ENCODE measurements at places on chromosomes 11 and 22.

GRCh38 chr11:19938169-19938856, 222.0 kb downstream of the DBX1 start:
- DNase-seq, result peak; percentile 39

DNA sequence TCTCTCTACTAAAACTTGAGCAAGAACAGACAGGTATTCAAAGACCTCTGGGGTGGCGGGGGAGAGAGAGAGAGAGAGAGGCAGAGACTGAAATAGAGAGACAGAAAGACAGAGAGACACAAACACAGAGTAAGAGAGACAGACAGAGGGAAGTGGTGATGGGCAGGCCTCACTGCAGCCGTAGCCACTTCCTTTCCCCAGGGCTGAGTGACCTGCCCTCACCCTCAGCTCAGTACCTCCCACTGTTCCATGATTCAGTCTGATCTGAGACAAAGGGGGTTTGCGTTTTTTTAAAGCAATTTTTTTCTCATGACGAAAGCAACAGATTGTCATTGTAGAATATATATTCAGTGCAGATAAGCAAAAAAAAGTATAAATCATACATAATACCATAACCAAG, 607.9 kb upstream of the B3GAT1 start:
- no peak for DNase-seq

DNA sequence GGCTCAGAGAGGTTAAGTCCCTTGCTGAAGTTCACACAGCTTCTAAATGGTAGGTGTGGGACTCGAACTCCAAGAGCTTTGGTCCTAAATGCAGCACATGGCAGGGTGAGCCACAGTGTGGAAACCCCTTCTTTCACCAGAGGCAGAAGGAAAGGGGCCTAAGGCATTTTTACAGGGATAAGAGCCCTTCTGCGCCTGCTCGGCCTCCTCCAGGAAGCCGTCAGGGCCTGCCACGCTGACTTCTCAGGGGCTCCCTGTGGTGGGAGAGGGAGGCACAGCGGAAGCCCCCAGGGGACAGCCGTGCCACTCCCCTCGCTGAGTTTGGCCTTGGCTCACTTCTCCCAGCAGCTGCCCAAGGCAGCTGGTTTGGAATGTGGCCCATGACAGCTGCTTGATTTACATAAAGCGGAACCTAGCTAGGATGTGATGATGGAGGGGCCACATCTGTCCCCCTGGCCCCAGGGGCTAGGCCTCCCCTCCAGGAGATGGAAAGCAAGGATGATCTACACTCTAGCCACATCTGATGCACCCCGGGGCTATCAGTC, 35.4 kb downstream of the CD82 start:
- DNase-seq, result no peak

DNA sequence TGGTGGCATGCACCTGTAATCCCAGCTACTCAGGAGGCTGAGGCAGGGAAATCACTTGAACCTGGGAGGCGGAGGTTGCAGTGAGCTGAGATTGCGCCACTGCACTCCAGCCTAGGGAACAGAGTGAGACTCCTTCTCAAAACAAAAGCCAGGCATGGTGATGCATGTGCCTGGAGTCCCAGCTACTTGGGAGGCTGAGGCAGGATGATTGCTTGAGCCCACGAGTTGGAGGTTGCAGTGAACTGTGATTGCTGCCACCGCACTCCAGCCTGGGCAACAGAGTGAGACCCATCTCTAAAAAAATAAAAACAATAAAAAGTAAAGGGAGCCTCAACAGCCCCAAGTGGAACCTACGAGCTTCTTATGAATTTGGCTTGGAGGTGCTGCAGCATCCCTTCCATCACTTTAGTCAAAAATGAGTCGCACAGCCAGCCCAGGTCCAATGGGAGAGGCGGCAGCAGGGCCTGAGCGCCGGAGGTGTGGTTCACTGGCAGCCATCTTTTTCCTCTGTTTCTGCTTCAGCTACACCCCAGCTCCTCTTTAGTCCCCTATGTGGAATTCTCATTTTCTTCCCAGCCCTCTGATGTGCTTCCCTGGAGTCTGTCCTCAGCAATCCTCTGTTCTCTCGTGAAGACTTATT, 29.2 kb upstream of the GCAT start:
- DNase-seq, result no peak

DNA sequence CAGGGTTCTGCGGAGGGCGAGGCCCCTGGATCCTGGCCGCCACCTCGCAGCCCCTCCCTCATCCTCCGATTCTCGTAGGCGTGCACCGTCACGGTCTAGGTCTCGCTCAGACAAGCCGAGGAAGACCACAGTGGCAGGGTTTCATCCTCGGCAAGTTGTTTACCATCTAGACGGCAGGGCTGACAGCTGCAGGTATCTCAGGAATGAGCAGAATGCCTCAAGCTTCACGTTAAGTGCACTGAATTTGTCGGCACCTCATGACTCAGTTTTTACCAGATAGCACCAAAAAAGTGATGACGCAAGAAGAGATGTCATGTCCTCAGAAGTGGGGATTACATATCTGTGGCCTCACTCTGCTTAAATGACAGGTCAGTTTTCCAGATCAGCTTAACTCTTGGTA, 35.1 kb downstream of the WT1 start:
- no peak for DNase-seq

DNA sequence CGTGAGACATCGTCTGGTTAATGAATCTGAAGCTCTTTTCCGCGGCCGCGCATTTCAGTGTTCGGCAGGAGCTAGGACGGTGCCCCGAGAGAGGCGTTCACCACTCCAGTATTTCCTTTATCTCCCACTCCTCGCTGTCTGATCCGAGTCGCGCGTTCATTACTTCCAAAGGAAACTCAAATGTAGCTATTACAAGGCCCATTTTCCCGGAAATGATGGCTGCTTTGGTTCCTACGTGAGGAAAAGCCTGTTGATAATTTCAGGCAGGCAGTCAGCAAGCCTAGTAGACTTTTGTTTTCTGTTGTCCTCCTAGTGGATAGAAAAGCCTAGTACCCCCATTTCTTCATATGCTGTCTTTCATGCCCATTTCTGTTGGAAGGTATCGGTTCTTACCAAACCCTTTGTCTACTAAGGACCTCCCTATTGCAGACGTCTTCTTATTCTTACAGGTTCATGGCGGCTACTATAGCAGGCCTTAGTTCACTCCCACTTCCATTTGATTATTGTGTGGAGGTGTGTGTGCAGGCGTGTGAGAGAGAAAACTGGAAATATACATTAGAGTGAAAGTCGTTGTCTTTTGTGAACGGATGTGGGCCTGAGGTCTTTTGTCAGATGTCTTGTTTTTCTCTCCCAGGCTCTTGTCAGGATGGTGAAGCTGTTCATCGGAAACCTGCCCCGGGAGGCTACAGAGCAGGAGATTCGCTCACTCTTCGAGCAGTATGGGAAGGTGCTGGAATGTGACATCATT, 737 bp downstream of the RBM4 start:
- no peak for DNase-seq

- DNase-seq, result no peak
Observed at GRCh38 chr22:47290706-47291430, 528.4 kb downstream of the TBC1D22A start.

GRCh38 chr22:48331691-48332220, 1495.9 kb downstream of the BRD1 start:
- no peak for DNase-seq

DNA sequence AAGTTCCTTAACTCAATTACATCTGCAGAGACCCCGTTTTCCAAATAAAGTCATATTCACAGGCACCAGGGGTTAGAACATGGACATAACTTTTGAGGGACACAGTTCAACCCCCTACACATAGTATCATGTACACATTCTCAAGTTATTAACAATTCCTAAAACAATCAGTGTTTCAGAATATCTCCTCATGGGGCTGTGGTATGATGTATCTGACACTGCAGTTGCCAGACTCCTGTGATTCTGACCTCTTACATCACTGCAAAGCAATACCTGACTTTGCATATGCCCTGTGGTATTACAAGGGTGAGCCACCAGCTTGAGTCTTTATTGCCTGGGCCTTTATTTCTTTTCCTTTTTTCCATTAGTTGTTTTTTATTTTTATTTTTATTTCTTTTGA, 141.7 kb downstream of the COMMD9 start:
- DNase-seq, result no peak

DNA sequence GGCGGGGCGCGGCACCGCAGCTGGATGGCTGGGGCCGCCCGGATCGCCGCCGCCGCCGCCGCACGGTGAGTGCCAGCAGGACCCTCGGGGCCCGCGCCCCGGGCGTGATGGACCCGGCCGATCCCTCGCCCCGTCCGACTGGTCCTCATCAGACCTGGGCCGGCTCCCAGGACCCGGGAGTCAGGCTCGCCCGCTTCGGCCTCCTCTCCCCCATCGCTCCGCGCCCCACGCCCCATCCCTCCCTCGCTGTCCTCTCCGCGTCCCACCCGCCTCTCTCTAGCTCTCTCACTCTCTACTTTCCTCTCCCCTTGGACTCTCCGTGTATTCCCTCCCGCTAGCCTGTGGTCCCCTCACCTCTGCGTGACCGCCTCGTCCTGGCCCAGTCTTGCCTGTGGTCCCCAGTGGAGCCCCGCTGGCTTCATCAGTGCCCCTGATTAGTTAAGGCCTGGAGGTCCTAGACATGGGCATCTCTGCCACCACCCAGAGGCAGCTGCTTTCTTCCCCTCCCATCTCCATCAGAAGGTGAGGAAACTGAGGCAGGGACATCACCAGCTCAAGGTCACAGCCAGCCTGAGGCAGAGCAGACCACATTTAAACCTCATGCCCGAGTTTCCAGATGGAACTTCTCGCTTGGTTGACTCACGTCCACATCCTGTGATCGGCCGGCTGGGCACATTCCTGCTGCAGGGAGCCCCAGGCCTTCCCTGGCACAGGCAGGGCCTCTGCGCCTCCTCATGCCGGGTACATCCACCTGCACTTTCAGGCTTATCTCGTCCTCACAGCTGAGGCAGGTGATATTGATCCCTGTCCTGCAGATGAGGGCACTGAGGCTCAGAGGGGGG, 429 bp downstream of the SLC39A13 start:
- no peak for DNase-seq

- no peak for DNase-seq
Observed at GRCh38 chr11:83866655-83867054, 580.5 kb upstream of the CCDC90B start.

DNA sequence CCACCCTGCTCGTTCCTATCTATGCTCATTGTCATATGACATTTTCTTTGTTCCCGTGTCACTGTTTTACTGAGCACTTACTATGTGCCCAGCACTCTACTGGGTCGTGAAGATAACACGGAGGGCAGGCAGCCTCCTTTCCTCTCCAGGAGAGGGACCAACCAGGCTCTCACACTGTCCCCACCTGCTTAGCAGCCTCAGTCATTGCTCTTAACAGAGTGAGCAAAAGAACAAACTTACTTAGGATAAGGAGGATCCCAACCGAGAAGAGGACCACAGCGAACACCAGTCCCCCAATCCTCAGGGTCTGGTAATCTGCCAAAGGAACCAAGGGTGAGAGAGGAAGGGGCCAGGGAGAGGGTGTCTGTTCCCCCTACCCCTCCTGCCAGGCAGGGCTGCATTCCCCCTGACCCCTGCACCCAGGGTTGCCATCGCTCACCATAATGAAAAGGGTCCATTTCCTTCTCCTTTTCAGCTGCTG, 17.0 kb upstream of the FXYD2 start:
- DNase-seq, result no peak

GRCh38 chr11:93591247-93591898, 48.2 kb upstream of the SMCO4 start:
- DNase-seq, result no peak

GRCh38 chr11:6544921-6545850, 48.1 kb downstream of the DNHD1 start:
- no peak for DNase-seq

GRCh38 chr22:35597692-35598395, 19.3 kb downstream of the MB start:
- DNase-seq, result no peak

DNA sequence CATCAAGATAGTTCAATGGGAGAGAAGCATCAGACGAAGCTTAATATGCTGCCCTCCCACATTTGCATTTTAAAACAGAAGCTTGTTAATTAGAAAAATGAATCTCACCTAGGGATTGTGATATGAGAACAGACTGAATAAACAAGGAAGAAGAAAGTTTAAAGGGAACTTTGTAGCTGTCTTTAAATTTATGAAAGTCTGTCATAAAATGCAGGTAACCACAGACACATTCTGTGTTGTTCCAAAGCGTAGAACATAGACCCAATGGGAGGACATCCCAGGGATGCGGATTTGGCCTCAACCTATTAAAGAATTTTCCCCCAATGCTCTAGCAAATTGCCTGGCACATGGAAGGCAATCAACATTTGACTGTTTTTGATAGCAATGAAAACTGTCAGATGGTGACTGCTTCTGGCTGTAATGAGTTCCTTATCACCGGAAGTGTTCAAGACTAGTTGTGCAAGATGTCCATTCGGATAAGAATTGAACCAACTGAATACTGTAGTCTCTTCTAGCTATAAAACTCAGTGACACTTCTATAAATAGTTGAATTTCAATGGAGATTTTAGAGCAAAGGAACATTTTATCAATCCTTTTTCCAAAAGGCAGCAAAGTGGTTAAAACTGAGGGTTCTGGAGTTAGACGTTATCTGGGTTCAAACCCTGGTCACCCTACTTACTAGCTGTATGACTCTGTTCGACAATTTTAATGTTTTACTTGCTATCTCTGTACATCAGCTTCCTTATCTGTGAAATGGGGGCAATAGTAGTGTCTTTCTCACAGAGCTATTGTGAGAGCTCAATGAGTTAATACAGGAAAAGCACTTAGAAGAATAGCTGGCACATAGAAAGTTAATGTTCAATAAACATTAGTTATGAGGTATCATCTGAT, 64.9 kb downstream of the LIF start:
- no peak for DNase-seq

- no peak for DNase-seq
Observed at GRCh38 chr22:27455526-27455925, 346.0 kb downstream of the MN1 start.

DNA sequence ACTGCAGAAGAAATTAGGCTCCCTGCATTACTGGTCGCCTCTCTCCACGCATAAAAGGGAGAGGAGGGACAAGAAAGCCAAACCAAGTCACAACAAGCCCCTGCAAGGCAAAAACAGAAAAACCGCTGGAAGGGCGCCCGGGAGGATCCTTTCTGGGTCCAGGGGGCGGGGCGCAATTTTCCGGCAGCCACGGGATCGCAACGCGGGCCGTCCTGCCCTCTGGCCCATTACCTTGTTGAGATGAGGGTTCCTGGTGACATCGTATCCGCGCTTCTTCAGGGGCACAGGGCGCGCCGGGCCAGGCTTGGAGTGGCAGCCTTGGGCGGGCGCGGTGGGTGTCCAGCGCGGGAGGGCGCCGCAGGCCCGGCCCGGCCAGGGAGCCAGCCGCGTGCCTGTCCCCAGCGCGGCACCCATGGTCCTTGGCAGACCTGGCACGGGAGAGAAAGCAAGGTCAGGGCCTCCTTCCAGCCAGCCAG, 847 bp downstream of the ME3 start:
- DNase-seq, result no peak

- DNase-seq, result no peak
Observed at GRCh38 chr11:134596404-134596803, 184.4 kb upstream of the B3GAT1 start.

GRCh38 chr11:100340466-100341319, 346.4 kb upstream of the ARHGAP42 start:
- DNase-seq, result no peak

GRCh38 chr11:29534836-29535235, 482.0 kb downstream of the KCNA4 start:
- no peak for DNase-seq

GRCh38 chr11:24389575-24389974, 107.3 kb upstream of the LUZP2 start:
- DNase-seq, result no peak

GRCh38 chr22:46833228-46833627, 70.8 kb downstream of the TBC1D22A start:
- DNase-seq, result no peak
